ENCODE measurements at places on chromosomes 12 and 14. TPM values are rescaled to one million over a fixed set of nuclear protein-coding genes. Genes with fewer than 3 reads are reported as not detected.

GRCh38 chr12:100474617-100475016, 951 bp downstream of the NR1H4 start:
- no peak for DNase-seq

Gene CMA1
- total RNA-seq = 1.3 TPM

DNA sequence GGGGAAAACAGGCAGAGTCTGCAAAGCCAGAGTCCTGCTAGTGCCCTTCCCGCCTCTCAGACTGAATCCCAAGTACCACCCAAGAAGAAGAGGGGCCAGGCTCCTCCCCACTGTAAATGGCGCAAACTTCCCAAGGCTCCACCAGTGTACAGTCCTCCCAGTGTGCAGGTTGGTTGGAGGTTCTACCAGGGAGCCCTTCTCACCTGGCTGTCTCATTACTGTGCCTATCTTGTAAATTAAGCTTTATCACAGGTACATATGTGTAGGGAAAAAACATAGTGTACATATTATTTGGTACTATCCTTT, 189.7 kb downstream of the FSCB start:
- DNase-seq = no peak

GRCh38 chr12:51075390-51075789, 8.0 kb downstream of the CSRNP2 start:
- no peak for DNase-seq

Gene ALDH1L2
- total RNA-seq = 2.7 TPM

DNA sequence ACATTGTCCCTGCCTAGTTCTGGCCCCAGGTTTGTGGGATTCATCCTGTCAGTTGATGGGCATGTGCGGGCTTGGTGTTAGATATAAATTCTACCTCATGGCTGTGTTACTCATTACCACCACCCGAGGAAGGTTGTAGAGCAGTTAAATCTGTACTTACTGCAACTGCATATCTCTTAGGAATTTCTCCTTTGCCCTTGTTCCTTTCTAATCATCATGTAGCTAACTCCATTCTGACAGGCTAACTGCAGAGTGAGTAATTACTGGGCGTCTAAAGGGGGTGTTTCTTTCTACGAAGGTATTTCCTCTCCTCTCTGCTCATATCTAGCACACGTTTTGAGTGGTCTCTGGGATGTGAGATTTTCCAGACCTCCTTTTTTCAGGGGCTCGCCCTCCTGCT, 1076.7 kb downstream of the TMTC2 start:
- DNase-seq = no peak

Gene ADAM20
- 0.35 TPM for total RNA-seq

Gene TAS2R46
- 0.43 TPM for total RNA-seq

Gene SERPINA12
- not detected for total RNA-seq

DNA sequence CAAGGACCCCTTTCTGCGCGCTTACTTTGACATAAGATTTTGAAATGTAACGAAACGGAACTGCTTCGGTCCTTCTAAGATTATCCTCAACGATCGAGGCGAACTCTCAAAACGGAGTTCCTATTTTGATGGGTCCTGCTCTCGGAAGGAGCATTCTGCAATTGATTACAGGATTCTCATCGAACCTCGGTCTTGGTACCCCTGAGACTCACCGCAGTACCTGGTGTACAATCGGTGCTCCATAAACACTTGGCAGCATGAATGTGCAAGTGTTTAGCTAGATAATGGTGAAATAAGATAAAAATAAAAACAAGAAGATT, 530 bp upstream of the NEMF start:
- no peak for DNase-seq

- peak; percentile 72 for DNase-seq
These were observed 1.1 kb downstream of the PPP1R1A start for GRCh38 chr12:54587315-54587873.

- DNase-seq = no peak
These were observed 106.5 kb downstream of the EML1 start for GRCh38 chr14:99899578-99900178.

- no peak for DNase-seq
These were observed 62.2 kb downstream of the KDM2B start for GRCh38 chr12:121518656-121519055.

GRCh38 chr14:102778338-102779083, 1.3 kb downstream of the TRAF3 start:
- no peak for DNase-seq

Gene SPX
- 12.4 TPM for total RNA-seq

Gene PPP2R5E
- total RNA-seq = 36.3 TPM

DNA sequence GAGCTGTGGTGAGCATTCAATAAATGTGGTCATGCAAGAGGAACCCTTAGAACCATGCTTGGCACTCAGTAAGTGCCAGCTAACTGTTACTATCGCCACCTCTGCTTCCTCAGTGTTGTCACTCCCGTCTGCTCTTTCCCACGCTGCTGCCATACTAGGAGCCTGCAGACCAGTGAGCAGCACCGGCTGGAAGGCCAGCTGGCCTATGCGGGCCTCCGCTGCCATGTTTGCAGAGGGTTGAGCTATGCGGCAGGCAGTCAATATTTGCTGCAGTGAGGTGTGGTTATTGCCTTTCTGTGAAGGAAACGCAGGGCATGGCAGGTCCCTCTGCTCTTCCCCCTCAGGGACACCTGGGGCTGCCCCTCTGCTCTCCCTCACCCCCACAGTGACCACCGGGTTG, 13.0 kb downstream of the KMT5A start:
- DNase-seq = no peak

DNA sequence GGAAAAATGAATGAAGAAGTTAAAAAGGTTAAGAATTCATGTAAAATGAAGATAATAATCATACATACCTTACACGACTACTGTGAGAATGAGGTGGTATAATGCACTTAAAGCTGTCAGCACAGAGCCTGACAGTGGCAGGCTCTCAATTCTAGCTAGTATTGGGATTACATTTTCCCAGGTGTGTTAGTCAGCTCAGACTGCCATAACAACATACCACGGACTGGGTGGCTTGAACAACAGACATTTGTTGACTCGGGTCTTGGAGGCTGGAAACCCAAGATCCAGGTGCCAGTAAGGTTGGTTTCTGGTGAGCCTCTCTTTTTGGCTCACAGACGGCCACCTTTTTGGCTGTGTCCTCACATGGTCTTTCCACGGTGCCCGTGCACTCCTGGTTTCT, 167.8 kb downstream of the CHST11 start:
- no peak for DNase-seq

Gene MORN3
- 0.11 TPM for total RNA-seq

DNA sequence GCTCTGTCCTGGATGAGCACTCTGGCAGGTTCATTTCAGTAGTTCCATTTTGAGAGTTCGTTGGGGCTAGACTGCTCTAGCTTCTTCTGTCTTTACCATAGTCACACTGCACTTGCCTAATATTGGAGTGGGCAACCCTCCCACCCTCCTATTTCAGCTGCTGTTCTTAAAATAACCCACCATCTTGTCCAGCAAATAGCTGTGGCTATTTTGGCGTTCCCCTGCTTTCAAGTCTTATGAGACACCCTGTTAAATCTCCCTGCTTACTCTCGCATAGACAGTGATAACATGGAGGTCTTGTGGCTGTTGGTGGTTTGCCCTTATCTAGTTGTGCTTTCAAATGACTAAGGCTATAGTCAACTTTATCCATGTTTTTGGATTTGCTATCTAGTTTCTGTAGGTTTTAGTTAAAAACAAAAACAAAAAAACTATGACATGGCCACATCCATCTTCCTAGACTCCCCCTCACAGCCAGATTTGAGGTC, 65.5 kb downstream of the LRP6 start:
- DNase-seq = no peak

DNA sequence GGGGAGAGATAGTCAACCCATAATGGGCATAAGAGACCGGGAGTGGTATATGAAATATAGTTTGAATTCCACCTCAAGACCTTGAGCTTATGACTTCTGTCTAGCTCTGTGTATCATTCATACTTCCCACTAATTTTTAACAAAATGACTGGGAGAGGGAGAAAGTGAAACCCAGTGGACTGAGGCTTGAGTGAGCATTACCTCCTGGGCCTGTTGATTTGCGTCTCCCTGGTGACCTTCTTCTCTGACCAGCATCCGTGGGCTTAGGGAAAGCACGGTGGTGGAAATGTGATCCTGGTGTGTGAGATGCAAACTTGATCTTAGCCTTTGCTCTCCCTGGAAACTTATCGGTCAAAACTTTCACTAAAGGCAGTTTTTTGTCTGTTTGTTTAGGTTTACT, 207.9 kb upstream of the BCL2L14 start:
- DNase-seq = no peak

DNA sequence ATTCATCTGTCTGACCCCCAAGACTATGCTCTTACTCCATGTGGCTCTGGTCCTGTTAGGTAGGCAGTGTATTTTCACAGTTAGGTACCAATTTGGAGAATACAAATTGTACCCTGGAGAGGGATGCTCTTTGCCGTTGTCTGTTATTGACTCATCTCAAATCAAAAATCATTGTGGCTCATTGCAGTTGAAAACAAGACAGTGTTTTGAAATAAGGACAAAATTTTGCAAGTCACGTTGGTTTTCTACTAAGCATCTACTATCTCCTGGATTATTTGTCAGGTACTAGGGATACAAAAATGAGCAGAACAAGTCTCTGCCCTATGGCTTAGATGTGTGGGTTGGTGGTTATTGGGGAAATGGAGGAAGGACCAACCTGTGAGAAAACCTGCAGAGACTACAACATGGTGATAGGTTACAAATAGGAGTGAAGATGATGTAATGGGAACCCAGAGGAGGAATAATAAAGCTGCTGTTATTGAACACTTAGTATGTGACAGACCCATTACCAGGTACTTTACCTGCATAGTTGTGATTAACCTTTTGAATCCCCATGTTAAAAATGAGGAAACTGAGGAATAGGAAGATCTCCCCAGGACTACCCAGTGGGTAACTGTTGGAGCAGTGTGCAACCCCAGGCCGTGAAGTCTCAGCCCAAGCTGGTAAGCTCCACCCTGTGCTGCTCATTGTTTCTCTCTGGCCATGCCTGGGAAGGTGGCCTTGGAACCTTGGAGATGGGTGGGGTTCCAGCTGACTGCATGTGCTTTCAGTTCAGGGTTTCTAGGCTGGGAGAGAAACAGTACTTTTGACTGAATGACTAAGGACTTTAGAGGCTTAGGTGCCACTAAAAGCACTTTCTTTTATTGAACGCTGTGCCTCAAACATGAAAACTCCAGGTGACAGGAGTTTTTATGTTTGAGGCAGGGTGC, 72.9 kb upstream of the SRSF5 start:
- no peak for DNase-seq

DNA sequence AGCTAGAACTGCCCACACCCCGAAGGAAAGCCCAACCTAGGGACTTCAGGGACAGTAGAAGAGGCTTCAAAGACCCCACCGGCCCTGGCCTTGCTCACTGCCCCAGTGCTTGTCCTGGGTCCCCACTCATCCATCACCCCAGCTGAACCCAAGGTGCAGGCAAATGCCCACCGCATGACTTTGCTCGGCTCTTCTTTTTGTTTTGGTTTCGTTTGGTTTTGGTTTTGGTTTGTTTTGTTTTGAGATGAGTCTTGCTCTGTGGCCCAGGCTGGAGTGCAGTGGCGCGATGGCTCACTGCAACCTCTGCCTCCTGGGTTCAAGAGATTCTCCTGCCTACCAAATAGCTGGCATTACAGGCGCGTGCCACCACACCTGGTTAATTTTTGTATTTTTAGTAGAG, 9.0 kb downstream of the CCDC85C start:
- DNase-seq = peak; percentile 49

Gene NANOG
- total RNA-seq = not detected

DNA sequence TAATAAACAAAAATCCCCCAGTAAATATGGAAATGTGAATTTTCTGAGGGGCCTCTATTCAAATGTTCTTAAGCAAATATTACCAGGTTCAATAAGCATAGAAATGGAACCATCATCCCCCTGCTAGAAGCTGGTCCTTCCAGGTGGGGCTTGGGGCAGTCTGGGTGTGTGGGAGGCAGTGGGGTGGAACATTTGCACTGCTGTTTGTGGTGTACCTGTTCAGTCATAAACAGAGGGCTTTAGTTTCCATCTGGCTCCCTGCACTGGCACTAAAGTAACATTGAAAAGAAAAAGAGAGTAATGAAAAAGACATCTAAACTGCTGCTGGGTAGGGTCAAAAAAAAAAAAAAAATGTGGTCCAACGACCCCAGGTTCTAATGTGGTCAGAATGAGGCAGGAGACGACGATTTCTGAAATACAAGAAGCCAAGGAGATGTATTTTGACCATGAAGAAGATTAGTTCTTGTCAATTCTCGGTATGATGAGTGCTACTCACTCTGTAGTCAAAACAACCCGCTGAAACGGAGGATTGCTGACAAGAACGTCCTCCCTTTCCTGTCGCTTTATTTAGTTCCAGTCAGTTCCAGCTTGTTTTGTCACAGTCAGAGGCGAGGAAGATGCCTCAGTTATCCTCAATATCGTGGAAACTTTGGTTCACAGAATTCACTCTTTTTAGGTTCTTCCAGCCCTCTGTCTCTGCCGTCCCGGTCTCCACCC, 44.2 kb upstream of the MANSC4 start:
- DNase-seq = no peak

Gene KCNH3
- total RNA-seq = 0.27 TPM

Gene LAG3
- 0.24 TPM for total RNA-seq

Gene PAPLN
- total RNA-seq = 2.5 TPM

Gene OR8S1
- not detected for total RNA-seq
